NCI-H69 (cell line): ENCODE measurements at places on chromosomes 4 and X.

- no peak for DNase-seq
Measured at GRCh38 chr4:76601791-76602190, 166.8 kb downstream of the SHROOM3 start.

- DNase-seq = peak; percentile 14
Measured at GRCh38 chrX:16756724-16757123, 29.5 kb upstream of the TXLNG start.

GRCh38 chr4:145734031-145734430 is 54.1 kb downstream of the C4orf51 start:
- DNase-seq = no peak

GRCh38 chr4:94621491-94622080 is 136.2 kb upstream of the BMPR1B start:
- peak; percentile 45 for DNase-seq

DNA sequence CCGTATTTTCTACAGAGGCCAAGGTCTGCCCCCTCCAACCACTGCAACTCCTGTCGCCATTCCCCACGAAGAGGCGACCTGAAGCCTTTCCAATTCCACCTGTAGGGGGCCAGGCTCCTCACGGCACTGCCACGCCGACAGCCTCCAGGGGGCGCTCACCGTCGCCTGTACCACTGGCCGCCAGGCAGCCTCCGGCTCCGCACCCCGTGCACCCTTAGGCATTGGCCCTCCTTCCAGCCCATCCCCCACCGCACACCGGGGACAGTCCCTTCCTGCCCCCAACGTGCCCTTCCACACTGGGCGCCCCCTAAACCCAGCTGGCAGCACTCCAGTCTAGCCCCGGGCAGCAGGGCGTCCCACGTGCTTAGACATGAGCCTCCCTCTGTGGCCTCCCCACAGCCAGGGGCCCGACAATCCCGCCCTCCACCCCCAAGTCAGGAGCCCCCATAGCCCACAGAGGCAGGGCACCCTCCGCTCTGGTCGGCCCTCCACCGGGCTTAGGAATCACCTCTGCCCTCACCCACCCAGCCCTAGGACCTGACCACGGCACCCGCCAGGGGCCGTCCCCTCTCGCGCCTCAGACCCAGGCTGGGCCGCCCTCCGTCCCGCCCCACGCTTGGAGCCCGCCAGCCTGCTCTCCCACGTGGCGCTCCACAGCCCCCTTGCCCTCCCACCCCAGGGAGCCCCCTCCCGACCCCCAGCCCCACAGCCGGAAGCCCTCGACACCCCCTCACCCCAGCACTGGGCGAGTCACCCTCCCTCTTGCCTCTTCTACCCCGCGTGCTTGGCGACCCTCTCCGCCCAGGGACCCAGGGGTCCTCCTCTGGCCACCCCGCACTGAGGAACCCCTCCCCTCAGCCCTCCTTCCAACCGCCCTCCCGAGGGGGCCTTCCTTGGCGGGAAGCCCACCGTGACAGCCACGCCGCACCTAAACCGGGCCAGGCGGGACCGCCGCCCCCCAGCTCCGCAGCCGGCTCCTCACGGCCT is 711 bp downstream of the PNMA6E start:
- DNase-seq = peak; percentile 59

GRCh38 chrX:44675362-44676024 is 132.8 kb upstream of the FUNDC1 start:
- peak; percentile 96 for DNase-seq

- no peak for DNase-seq
Measured at GRCh38 chr4:108685036-108685686, 34.8 kb downstream of the OSTC start.

- peak; percentile 7 for DNase-seq
Measured at GRCh38 chr4:145178740-145179280, 1.6 kb downstream of the OTUD4 start.

DNA sequence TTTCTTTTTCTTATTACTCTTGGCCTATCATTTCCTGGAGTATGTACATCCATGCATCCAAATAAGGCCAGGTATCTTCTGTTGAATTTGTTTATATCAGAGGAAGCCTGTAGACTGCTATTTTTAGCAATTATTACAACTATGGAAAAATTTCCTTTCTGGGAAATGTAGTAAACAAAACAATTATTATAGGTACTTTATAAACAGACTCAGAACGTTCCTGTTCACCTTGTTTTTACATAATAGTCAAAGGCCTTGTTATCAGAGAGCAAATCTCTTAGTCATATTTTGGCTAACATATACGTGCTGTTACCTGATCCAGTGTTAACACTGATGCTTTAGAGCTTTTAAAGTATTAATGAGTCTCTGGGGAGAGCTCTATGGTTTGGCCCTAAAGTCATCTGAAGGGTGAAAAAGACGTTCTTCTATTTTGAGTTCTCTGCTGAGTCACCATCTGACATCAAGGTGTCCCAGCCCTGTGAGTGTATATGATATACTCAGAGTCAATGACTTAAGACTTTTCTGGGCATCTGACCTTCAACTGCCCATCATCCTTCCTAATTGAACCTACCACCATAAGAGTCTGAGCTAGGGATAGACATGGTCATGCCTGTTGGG is 7.3 kb downstream of the SPARCL1 start:
- DNase-seq = peak; percentile 70

- DNase-seq = no peak
Measured at GRCh38 chr4:134773497-134774000, 572.0 kb upstream of the PABPC4L start.

GRCh38 chrX:86014421-86014820 is 32.9 kb downstream of the CHM start:
- peak; percentile 3 for DNase-seq

DNA sequence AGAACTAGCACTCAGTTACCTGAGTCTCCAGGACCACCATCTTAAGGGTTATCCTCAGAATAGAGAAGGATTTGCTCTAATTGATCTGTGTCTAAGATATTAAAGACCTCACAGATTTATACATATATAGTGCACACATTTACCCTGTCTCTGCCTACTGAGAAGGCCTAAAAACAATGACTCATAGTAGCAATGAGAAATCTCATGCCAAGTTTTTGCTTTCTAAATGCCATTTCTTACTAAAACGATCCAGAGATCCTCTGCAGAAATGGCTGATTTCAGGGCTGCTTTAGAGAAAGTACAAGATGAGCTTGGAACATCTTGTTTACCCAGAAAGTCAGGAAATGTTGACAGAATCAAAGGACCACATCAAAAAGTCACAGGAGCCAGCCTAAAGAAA is 79.1 kb upstream of the INPP4B start:
- no peak for DNase-seq

GRCh38 chrX:129566073-129566472 is 26.0 kb downstream of the OCRL start:
- DNase-seq = no peak

- DNase-seq = no peak
Measured at GRCh38 chr4:105586638-105587328, 34.4 kb downstream of the ARHGEF38 start.

GRCh38 chr4:148059617-148060180 is 327.8 kb downstream of the ARHGAP10 start:
- DNase-seq = no peak

- DNase-seq = no peak
Measured at GRCh38 chrX:47992095-47992380, 11.8 kb downstream of the ZNF182 start.

DNA sequence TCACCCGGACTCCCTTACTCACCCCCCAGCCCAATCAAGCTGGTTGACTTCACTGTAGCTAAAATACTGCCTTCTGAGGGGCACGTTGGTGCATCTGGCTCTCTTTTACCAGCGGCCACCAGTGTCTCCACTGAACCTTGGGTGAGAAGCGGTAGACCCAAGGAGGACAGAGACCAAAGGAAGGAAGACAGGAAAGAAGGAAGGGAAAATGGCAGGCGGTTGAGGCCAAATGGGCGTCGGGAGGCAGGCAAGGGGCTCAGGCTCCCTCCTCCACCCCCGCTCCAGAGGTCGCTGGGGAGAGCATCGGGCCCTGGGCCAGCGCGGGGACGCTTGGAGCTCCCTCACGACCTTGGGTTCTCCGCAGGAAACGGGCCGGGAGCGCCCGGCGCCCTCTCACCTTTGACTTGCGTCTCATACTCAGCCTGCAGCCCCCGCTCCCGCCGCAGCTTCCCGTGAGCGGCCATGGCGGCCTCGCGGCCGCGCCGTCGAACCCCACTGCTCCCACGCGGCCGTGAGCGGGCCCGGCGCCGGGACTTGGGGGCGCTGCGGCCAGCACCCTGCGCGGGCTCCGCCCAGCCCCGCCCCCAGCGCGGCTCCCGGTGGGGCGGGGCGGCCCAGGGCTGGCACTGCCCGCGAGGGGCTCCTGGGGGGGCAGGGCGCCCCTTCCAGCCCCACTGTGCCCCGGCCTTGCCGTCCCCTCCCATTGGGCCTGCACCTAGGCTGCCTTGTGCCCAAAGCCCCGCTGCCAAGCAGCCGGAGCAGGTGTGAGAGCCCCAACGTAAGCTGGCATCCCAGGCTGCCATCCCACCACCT is at the start of gene ARHGAP4:
Gene ARHGAP4, minus strand, starts transcription at position 526 of the 813 bp plus-strand sequence. Its CDS starts 62 bp downstream, at position 464.
- no peak for DNase-seq

DNA sequence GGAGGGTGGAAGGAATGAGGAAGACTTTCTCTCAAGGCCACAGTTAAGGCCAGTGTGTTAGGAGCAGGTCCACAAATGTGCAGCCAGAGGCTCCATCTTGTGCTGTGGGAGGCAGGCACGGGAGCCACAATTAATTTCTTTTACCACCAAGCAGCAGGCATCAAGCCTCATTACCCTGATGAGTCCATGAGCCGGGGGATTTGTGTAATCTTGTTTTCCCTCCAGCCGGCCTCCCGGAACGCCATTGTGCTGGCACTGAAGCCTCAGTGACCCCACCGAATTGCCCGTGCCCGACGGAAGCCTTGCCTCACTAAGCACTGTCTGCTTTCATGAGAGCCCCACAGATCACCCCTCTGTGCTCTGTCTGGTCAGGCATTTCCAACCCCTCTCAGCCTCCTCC is 154.7 kb upstream of the STX18 start:
- DNase-seq = peak; percentile 76

DNA sequence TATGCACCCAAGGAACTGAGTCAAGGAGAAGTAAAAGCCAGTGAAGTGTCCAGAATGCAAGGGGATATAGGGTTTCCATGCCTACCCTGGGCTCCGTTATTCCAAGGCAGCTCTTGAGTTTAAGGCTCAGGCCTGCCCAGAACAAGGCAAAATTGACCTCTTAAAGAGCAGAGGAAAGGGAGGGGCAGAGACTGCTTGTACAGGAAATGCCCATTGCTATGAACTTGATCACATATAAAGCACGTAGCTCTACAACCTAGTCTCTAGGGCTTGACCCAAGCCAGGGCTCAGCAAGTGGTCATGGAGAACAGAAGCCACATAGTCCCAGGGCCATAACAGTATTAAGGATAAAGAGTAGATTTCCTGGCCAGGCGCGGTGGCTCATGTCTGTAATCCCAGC is 58.2 kb upstream of the MSN start:
- DNase-seq = no peak

GRCh38 chrX:108072746-108073145 is 18.6 kb downstream of the PSMD10 start:
- DNase-seq = no peak

DNA sequence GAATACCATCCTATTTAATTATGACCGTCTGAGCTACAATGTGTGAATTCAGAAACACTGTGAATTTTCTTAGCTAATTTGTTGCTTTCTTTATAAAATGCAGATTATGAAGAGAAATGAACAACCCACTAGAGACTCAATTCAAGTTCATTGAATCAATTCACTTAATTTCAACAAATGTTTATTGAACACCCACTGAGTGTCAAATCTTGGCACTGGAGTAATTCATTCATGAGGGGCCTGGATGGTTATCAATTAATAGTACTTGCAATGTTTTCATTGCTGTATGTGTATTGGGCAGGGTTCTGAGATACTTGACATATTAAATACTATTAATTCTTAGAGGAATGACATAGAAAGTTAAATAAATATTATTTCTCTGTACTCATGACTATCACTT is 789.4 kb downstream of the STPG2 start:
- DNase-seq = no peak

GRCh38 chrX:32448320-32448719 is 763.0 kb downstream of the DMD start:
- no peak for DNase-seq

- DNase-seq = peak; percentile 35
Measured at GRCh38 chr4:52574036-52574435, 85.1 kb downstream of the USP46 start.

DNA sequence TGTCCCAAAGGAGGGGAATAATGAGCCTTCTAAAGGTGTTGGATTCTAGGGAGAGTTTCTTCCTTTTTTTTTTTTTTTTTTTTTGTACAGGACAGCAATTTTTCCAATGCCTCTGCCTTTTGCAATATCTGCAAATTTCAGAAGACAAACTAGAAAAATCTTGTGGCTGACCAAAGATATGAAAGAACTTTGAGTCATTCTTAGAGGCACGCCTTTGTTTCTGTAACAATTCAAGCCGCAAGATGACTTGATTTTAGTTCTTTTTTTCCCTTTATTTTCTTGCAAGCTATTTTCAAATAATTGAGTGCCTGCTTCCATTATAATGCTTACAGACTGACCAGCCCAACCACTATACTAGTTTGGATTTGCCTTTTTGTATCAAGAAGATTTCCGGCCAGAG is 47.6 kb upstream of the UXT start:
- no peak for DNase-seq
